GM18507 (cell line): ENCODE measurements at places on chromosomes 11 and 22.

DNA sequence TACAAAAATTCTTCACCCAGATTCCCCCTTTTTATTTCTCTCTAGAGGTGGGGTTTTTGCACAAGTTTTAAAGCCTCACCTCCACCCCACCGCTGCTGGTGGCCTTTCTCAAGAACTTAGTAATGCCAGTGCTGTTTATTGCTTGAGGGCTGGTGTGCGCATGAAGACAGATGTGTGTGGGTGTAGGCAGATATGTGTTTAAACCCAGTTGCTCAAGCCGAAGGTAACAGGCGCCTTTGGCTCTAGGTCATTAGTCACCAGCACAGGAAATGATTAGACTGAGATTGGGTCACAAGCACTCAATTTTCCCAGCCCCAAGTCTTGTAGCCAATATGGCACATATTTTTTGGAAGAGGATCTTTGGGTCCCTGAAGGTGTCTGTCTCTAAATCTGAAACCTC lies 2.7 kb upstream of the CLMP start:
- no peak for DNase-seq

- DNase-seq: no peak
Measured at GRCh38 chr11:57903441-57904123, 120.1 kb upstream of the OR9Q1 start.

- DNase-seq: no peak
Measured at GRCh38 chr22:20175597-20175900, 24.7 kb upstream of the CCDC188 start.

GRCh38 chr11:118928101-118928869 lies 2.6 kb upstream of the BCL9L start:
- peak; percentile 78 for DNase-seq

DNA sequence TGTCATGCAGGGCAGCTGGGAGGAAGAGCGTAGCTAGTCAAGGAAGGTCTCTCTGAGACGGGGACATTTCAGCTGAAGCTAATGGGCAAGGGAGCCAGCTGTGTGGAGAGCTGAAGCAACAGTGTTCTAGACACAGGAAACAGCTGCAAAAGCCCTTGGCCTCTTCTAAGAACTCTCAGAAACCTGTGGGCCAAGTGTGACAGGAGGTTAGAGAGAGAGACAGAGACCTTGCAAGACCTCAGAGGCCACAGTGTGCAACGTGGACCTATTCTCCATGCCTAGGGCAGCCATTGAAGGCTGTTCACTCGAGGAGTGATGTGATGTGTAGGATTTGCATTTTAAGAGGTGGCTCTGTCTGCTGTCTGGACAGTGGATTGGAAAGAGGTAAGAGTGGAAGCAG lies 48.7 kb upstream of the TNRC6B start:
- DNase-seq: no peak

DNA sequence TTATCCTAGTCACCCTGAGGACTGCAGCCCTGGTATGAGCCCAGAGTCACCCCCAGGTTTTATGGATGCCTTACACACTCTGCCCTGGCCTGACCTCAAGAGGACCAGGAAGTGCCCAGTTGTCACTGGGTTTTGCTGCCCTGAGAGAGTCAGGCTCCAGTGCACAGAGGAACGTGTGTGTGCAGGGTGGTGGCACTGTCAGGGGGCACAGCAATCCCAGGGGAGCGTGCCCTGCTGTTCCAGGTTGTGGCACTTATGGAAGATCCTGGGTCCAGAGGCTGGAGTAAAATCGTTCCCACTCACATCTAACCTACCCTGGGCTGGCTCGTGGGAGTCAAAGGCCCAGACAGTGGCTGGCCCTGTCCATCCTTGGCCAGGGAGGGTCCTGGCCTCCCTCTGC lies 7.6 kb downstream of the APOBEC3A start:
- no peak for DNase-seq

GRCh38 chr11:108115500-108116140 lies 5.7 kb upstream of the ACAT1 start:
- DNase-seq: no peak

DNA sequence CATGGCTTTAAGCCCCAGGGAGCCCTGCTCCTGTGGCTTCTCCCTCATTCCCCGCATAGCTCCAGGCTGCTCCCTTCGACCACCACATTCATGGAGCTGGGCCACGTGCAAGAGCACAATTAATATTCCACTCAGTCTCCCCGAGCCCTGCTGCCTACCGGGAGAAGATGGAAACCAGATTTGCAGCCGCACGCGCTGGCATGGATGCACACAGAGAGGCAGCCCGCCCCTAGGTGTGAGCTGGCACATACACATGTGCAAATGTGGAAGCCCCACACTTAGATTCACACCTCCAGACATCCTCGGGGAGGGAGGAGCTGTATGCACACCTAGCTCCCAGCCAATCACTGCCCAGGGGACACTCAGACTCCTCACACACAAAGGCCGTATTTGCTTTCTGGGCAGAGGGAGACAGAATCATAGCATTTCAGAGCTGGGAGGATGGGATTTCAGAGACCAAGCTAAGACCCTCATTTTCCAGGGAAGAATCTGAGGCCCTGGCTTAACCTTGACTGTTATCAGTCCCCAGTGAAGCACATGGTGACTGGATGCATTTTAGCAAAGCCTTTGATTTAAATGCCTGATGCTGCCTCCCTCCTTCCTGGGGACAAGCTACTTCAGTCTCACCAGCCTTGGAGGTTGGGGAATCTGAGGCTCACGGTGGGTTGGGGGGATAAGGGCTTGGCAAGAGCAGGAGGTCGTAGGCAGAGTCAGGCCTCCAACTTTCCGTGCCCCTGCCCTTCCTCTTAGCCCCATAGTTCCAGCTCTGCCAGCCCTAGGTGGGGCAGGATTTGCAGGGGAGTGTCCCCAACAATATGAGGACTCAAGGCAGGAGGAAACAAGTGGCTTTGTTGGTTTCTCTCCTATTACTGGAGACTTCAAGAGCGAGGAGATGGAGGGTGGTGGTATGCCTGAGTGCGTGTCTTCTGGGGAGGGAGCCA lies 5.3 kb upstream of the CREB3L1 start:
- no peak for DNase-seq

DNA sequence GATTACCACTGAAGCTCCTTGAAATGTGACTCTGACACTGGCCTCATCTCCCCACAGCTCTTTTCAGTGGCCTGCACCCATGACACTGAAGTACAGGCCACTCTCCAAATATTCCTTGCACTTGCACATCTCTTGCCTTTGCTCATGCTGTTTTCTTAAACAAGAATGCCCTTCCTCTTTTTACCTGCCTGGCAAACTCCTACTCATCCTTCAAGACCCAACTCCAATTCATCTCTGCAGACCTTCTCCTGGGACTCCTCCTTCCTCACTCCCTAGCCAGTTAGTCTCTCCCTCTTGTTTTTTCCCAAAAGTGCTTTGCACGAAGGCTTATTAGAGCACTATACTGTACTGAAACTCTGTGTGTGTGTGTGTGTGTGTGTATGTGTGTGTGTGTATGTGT lies 2.6 kb downstream of the KCNE3 start:
- DNase-seq: no peak

DNA sequence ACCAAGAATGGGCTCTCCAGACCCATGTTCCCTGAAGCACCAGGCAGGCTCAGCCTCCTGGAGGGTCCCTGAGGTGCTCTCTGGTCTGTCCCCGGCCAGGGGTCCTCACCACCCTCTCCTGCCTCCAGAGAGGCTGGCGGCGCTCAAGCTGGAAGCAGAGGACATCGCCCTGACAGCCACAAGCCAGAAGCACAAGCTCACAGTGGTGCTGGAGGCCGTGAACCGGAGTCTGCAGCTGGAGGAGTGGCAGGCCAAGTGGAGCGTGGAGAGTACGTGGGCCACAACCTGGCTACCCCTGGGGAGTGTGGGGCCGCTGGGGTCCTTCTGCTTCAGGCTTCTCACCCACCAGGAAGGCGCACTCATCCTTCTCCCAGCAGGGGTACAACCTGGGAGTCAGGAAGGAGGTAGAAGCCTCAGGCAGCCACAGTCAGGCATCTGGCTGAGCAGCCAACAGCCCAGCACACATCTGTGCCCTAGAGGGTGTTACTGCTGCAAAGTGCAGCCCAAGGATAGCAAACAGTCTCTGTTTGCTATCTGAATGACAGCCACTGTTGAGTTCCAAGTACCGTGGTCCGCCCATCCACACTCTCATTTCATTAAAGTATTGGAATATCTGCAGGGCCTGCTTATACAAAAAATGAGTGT lies 8.4 kb downstream of the PARVG start:
- DNase-seq: no peak

DNA sequence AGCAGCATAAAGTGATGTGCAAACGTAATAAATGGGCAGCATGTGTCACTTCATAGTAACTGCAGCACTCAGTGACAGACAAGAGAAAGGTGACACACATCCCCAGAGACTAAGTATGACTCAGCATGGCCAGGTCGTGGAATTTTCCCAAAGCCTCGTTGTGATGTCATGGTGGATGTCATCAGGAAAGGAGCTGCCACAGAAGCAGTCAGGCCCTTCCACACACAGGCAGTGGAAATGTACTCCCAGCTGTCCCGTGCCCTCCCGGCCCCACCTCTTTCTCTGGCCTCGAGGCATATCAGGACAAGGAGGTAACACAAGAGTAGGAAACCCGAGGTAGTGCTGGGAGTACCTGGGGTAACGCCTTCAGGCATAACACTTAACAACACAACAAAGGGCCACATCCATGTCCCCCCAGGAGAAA lies 8.1 kb downstream of the PC start:
- no peak for DNase-seq

DNA sequence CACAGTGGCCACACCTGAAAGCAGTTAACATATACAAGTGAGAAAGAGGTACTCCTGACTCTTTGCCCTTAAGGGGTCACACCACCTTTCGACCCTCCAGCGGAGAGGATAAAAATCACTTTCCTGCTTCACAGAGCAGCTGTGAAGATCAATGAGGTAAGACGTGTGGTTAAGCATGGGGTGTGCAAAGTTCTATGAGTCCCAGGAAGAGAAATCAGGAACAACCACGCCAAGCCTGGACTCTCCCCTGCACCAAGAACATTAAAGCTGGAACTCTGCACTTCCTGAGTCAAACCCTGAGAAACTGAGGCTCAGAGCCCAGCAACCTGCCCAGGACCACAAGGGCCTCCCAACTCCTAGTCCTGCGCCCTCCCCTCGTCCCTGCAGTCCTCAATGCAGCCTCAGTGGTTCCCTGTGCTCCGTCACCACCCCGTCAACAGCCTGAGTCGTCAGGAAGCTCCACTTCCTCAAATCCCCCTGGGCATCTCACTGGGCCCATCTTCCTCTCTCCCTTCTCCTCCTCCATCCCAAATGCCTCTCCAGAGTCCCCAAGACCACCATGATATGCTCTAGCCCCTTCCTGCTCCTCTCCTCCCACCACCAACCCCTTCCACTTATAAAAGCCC lies 17.7 kb downstream of the TNKS1BP1 start:
- DNase-seq: no peak
